Stimulated activated CD8-positive, alpha-beta memory T cell treated with anti-CD3 and anti-CD28 coated beads, Interleukin-7, amount 100 ng/mL, for 1 hour (primary cell): ENCODE measurements at places on chromosomes 2 and 18.

- DNase-seq: no peak
Measured at GRCh38 chr2:170255971-170256370, 78.0 kb downstream of the MYO3B start.

- no peak for DNase-seq
Measured at GRCh38 chr18:29439398-29439797, 1262.5 kb upstream of the CDH2 start.

DNA sequence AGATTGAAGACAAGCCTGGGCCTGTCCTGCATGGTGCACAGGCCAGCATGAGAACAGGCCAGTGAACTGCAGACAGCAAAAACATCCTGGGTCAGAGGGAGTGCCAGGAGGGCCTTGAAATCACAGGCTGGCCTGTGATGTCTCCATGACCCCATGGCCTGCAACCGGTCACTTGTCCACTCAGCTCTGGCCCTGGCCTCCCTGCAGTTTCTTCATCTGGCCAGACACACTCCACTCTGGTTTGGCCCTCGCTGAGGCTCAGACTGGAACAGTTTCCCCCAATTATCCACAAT lies 12.6 kb downstream of the CYRIA start:
- no peak for DNase-seq

- DNase-seq: no peak
Measured at GRCh38 chr2:29245742-29246382, 130.6 kb downstream of the CLIP4 start.

GRCh38 chr18:21341141-21341540 lies 99.1 kb downstream of the GREB1L start:
- no peak for DNase-seq

GRCh38 chr18:26307161-26307773 lies 81.0 kb downstream of the TAF4B start:
- no peak for DNase-seq

- DNase-seq: no peak
Measured at GRCh38 chr2:134674687-134675086, 44.1 kb downstream of the TMEM163 start.

GRCh38 chr2:193583638-193584400 lies 1389.1 kb upstream of the TMEFF2 start:
- no peak for DNase-seq

DNA sequence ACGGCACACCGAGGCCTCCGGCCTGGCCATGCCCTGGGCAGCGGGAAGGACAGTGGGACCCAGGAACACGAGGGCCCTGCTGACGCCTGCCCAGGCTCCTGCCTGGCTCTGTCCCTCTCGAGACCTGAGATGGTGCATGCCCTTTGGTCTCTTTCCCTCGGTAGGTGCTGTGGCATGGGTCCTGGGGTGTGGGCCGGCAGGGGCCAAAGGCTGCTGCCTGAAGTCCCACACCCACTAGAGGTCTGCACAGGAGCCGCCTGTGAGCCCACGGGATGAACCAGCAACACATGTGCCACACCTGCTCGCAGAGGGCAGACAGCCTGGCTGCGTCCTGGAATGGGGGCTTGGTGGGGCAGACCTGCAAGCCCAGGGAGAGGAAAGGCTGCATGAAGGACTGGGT lies 73.3 kb downstream of the NDUFA10 start:
- no peak for DNase-seq

GRCh38 chr18:53864770-53865169 lies 359.7 kb downstream of the MBD2 start:
- no peak for DNase-seq

DNA sequence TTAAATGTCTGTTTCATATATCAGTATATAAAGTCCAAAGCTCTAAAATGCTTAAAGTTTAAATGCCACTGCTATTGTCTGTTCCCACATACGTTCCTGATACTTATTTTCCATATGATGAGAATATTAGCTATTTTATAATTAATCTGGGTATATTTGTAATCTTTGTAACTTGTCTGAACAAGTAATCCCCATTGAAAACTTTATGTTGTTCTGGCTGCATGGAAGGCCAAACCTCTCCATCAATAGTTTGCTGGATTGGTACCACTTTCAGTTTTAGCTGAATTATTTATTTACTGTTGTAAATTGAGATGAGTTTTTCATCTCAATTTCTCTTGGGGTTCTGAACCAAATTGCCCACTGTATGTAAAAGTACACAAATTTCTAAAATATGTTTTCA lies 1.5 kb downstream of the MBD5 start:
- no peak for DNase-seq

- no peak for DNase-seq
Measured at GRCh38 chr2:185700883-185701282, 37.7 kb upstream of the FSIP2 start.

GRCh38 chr2:33620-34019 lies 12.7 kb downstream of the FAM110C start:
- no peak for DNase-seq

- DNase-seq: no peak
Measured at GRCh38 chr2:240991378-240992263, 6.8 kb upstream of the SNED1 start.

DNA sequence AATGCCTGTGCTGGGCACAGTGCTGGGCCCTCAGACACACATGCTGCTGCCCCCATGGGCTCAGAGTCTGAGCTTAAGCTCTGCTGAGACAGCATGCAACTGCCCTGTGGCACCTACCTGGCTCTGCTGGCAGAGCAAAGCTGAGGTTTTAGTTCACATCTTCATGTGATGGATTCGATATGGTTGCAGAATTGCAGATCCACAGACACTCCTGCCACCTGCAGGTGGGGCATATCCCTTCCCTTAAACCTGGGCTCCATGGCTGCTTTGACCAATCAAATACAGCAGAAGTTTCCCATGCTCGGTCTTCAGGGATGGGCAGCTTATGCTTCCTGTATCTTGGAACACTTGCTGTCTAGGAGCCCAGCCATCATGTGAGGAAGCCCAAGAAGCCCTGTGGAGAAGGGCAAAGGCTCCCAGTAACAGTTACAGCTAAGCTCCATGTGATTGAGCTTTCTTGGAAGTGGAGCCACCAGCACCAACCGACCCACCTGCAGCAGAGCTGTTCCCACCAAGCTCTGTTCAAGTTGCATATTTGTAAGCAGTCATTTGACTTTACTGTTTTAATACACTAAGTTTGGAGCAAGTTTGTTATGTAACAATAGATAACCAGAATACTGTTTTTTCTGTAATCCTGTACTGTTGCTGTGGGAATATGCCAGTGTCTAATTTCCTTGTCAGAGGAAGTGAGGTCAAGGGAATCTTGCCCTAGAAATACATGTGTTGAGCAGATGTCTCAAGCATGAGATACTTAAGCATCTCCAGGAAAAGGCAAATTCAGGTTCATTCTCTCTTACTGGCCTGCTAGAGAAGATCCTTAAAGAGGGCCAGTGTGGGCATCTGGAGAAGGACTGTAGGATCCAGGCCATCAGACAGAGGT lies 79.3 kb downstream of the SH3RF3 start:
- DNase-seq: no peak

DNA sequence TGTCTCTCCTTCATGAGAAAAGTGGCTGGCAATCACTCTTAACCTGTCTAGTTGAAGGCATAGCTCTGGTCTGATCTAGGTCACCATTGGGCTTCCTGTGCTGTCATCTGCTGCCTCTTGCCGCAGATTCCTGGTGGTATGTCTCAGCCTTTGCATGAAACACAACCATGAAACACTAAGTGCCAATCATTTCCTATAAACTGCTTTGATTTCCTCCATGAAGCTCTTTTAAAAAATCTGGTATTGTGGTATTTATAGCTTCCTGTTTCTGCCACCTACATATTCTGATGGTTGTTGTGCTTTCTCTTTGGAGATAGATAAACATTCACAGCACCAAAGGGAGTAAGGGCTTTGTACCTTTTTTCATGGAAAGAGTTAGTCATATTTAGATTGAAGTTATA lies 120.0 kb upstream of the EPC2 start:
- DNase-seq: no peak

GRCh38 chr18:59784694-59785093 lies 87.5 kb upstream of the CCBE1 start:
- DNase-seq: no peak

GRCh38 chr18:50924372-50924771 lies 43.5 kb upstream of the ELAC1 start:
- DNase-seq: no peak

- DNase-seq: no peak
Measured at GRCh38 chr2:186554850-186555671, 34.8 kb upstream of the ITGAV start.

GRCh38 chr18:7671105-7671504 lies 104.0 kb downstream of the PTPRM start:
- DNase-seq: no peak

DNA sequence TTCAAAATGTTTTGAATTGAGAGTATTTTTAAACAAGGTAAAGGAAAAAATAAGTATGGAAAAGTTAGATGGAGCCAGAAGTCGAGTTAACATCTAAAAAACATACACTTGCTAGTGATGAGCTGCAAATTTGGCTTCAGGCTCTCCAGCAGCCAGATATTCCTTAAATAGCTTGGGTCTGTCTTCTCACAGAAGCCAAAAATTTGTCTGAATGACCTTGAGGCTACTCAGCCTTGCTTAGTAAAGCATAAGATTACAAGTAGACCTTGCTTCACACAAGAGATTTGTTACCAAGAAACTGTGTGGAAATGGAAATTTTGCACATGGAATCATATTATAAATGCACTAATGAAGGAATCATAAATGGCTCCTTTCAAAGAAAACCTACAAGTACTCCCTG lies 40.8 kb upstream of the GRB14 start:
- no peak for DNase-seq

DNA sequence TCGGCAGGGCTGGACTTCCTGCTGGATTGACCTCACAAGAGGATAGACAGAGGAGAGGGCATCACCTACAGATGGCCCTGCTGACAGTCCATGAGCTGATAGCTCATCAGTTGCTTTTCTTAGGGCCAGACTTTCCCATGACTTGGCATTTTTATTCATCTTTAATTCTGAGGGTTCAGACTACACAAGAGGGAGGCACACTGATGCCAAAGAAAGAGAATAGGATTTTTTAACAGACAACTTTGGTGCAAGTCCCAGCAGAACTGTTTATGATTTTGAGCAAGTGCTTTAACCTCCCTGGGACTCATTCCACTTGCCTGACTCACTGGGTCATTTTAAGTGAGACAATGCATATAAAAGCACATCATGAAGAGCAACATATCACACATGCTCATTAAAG lies 299.2 kb downstream of the INSIG2 start:
- no peak for DNase-seq

DNA sequence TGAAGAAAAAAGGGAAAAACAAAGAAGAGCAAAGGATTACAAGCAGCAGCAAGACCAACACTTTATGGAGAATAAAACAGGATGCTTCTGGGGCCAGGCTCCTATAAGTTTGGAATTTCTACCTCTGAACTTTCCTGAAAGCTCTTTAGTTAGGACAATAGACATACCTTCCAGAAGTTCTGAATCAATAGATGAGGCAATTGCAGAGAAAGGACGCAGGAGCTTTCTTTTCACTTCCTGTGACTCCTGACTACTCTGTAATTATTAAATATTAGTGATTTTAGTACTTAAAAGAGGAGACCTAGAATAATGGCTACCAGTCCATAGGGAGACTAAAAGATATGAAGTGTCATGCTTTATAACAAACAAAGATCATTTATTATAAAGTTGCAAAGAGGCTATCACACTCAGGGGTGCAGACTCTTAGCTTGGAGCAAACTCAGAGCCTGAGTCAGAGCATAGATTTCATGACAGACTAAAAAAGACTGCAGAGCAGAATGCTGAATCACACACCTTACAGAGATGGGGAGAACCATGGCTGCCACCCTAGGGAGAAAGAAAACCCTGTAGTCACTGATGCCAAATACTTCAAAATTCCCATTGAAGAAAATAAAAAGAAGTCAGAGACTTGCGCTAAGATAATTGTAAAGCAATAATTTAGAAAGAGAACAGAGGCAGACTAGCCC lies 52.5 kb upstream of the FAM136A start:
- no peak for DNase-seq

GRCh38 chr2:20212459-20212870 lies 12.5 kb downstream of the SDC1 start:
- no peak for DNase-seq

GRCh38 chr18:27803957-27804356 lies 373.0 kb downstream of the CDH2 start:
- DNase-seq: no peak

GRCh38 chr2:190891889-190892288 lies 11.3 kb downstream of the GLS start:
- DNase-seq: no peak

DNA sequence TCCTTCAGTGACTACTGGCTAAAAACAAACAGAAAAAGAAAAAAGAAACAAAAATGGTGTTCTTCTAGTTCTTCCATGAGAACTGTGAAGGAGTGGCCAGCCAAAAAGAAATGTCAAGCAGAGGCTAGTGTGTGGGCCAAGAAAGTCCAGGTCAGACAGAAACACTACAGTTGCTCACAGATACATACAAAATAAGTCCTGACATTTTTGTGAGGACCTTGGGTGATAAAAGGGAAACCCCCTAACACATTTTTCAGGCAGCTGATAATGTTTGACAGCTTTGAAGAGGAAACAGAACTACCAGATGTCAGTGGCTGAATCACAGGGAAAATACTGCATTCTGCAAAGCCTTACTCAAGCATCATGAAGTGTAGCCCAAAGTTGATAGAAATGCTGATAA lies 28.1 kb downstream of the ARHGAP25 start:
- DNase-seq: no peak

DNA sequence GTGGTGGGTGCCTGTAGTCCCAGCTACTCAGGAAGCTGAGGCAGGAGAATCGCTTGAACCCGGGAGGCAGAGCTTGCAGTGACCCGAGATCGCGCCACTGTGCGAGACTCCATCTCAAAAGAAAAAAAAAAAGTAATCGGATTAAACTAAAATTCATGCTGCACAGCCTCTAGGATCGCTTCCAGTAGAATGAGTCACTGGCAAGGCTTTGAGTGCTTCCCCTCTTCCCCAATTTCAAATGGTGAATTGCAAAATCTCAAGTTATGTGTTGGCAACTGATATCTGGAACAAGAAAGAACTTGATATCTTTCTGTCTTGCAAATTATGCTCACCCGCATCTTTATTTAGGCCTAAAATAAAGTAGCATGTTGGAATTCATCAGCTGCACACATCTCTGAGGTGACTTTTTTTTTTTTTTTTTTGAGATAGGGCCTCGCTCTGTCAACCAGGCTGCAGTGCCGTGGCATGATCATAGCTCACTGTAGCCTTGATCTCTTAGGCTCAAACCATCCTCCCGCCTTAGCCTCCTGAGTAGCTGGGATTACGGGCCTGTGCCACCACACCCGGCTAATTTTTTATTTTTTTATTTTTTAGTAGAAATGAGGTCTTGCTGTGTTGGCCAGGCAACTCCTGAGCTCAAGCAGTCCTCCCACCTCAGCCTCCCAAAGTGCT lies 12.7 kb downstream of the TTC39C start:
- DNase-seq: no peak

- DNase-seq: no peak
Measured at GRCh38 chr2:32235315-32235714, 29.4 kb downstream of the NLRC4 start.

DNA sequence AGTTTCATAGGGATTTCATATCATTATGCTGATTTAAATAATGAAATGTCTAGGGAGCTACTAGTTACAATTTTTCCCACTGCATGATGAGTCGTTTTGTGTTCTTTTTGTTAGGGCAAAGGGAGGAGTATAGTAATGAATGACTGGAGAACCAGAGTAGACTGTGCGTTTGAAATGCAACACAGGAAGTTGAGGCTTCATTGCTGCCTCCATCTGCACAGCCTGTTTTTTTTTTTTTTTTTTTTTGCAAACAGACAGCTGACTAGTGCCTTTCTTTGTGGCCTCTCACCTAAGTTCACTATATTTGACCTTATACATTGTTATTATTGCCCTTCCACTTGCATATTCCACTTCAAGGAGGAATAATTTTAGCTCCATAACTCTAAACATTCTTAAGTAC lies 286.7 kb upstream of the LRRTM1 start:
- DNase-seq: no peak
